Vagina (tissue), 2 donors: ENCODE measurements at places on chromosomes 12 and 14.

GRCh38 chr12:54891717-54892478, 37.6 kb downstream of the MUCL1 start:
- DNase-seq: no peak

- no peak for DNase-seq
Measured at GRCh38 chr12:26135010-26135420, 10.2 kb upstream of the BHLHE41 start.

DNA sequence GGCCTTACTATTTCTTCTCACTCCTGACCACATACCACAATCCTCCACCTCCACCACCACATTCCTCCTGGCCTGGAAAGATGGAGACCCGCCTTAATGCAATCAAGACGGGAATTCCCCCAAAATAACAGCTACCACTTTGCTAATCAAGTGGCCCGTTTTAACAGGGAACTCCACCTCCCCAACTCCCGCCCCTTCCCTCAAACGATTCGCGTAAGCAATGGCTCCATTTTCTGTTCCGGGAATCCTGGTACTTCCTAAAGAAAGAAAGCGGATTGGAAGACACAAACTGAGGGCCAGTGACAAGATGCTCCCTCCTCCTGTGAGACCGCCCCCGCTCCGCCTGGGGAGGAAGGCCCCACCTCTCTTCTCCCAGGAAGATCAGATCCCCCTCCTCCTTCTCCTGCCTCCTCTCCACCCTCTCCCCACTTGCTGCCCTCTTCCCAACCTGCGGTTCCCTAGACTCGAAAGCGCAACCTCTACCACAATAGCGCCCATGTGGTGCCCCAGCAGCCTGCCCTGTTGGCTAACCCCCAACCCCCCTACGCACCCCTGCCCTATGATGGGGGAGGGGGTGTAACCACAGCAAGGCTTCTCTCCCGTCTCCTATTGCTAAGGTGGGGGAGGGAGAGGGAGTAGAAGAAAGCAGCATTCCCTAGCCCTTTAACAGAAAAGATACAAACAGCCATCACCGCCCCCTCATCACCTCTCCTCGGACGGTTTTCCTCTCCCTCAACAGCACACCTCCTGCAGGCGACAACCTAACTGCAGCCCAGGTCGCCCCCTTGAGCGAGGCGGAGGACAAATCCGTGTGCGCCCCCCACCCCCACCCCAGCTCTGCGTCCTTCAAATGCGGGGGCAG, 777 bp downstream of the ARF3 start:
- no peak for DNase-seq

- peak; percentile 84 for DNase-seq
Measured at GRCh38 chr12:47901063-47901717, 3.6 kb downstream of the VDR start.

GRCh38 chr12:20368651-20369304, 441 bp downstream of the PDE3A start:
- no peak for DNase-seq
